Stimulated activated CD4-positive, alpha-beta T cell treated with anti-CD3 and anti-CD28 coated beads, Interleukin-2, amount 100 ng/mL, for 24 hours (primary cell): ENCODE measurements at places on chromosomes 13 and 19.

- peak; percentile 17 for DNase-seq
Measured at GRCh38 chr19:43984687-43985000, 656 bp downstream of the ZNF155 start.

GRCh38 chr19:6710273-6711077, 10.0 kb downstream of the C3 start:
- no peak for DNase-seq

- no peak for DNase-seq
Measured at GRCh38 chr19:46213156-46213555, 16.4 kb upstream of the IGFL1 start.

GRCh38 chr19:17505223-17505622, 6.2 kb upstream of the PGLS start:
- no peak for DNase-seq

DNA sequence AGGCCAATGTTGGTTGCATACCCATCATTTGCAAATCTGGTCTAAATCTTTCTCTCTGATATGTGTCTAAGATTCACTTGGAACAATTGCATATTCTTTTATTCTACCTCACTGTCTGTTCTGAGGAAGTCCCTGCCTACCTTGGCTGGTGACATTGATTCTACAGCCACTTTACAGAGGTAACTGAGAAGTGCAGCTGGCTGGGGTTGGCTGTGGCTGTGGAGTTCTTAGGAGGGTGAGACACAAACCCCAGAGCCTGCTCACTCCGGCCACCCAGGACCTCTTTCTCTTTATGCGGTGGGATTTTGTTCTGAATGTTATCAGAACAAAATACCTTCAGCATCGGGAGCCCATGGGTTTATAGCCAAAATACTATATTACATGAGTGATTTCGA, 54.5 kb upstream of the IRS2 start:
- DNase-seq: no peak

GRCh38 chr19:31772915-31773314, 423.7 kb upstream of the TSHZ3 start:
- DNase-seq: no peak

GRCh38 chr13:27088619-27089018, 83.0 kb downstream of the USP12 start:
- DNase-seq: no peak

GRCh38 chr13:39676315-39676876, 20.9 kb downstream of the COG6 start:
- no peak for DNase-seq
